CD4-positive, alpha-beta T cell treated with Interleukin-12 subunit alpha and Interleukin-12 subunit beta, for 1 hour (primary cell): ENCODE measurements at places on chromosomes 5 and 9.

- no peak for DNase-seq
Measured at GRCh38 chr5:168848569-168848968, 269.4 kb upstream of the PANK3 start.

GRCh38 chr5:1750469-1750868 lies 49.2 kb downstream of the MRPL36 start:
- DNase-seq, result no peak

DNA sequence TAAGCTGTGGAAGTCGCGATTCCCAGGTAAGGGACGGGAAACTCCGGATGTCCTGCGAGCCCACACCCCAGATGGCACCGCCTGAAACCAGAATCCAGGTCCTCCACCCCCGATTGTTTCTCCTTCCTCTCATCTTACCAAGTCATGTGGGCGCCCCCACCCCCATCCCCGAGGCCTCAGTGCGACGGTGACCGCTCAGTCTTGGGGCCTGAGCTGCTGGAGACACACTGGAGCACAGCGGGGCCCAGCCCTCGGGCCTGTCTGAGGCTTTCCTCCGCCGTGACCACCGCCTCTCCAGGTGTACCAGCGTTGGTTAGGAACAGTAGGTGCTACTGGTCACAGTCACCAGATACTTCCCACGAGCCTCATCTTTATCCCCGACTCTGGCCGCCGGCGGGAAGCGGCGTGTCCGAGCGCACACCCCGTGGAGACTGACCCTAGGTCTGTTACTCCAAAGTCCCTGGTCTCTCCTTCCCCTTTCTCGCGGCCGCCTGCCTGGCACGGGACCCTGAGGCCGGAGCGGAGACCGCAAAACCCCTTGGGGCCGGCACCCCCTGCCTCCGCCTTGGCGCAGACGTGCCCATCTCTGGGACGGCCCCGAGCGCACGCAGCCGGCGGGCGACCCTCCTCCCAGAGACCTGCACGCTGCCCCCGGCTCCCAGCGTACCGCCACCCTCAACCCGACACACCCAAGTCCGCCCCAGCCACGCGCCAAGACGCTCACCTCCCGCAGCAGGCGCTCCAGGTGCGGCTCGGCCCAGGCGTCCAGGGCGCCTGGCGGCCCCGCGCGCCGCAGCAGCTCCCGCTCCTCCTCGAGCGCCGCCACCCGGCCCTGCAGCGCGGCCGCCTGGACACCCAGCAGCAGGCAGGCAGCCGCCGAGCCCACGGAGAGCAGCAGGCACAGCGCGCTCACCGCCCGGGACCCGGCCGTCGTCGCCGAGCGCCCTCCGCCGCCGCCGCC lies 733 bp downstream of the COL23A1 start:
- no peak for DNase-seq

DNA sequence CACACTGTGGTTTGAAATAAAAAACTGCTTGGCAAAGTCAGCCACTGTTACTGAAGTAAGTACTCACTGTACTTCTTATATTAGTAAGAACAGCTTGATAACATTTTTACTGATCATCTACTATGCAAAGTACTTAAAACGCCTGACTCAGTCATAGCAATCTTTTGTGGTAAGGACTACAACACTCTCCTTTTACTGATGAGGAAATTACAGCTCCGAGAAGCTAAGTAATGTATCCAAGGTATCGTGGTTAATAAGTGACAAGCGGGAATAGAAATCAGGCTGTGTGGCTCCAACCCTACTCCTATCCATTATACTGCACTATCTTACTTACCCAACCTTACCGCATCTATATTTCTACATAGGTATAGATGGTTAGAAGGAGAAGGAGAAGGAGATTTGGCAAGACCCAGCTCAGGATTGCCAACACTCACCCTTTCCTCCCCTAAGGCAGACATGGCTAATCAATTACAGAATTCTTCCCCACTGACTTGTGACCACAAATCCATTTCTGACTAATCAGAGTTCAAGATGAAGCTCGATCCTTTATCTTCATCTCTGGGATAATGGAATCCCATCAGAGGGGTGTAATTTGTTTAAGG lies 281.4 kb downstream of the SPOCK1 start:
- no peak for DNase-seq

DNA sequence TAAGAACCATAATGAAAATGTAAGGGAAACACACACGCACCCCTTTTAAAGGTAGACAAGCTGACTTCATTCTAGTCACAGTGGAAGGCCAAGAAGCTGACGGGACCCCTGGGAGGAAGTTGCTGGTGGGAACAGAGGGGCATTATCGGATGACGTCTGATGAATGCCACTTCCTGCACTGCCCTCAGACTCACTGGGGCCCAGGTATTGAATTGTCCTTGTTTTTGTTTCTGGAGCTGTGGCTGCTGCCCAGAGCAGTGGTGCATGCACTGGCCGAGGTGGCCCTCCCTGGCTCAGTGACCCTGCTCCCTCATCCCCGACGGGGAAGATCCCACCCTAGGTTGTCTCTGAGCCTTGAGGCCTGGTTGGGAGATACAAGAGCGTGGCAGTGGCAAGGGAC lies 15.3 kb upstream of the RPL26L1 start:
- DNase-seq, result no peak

DNA sequence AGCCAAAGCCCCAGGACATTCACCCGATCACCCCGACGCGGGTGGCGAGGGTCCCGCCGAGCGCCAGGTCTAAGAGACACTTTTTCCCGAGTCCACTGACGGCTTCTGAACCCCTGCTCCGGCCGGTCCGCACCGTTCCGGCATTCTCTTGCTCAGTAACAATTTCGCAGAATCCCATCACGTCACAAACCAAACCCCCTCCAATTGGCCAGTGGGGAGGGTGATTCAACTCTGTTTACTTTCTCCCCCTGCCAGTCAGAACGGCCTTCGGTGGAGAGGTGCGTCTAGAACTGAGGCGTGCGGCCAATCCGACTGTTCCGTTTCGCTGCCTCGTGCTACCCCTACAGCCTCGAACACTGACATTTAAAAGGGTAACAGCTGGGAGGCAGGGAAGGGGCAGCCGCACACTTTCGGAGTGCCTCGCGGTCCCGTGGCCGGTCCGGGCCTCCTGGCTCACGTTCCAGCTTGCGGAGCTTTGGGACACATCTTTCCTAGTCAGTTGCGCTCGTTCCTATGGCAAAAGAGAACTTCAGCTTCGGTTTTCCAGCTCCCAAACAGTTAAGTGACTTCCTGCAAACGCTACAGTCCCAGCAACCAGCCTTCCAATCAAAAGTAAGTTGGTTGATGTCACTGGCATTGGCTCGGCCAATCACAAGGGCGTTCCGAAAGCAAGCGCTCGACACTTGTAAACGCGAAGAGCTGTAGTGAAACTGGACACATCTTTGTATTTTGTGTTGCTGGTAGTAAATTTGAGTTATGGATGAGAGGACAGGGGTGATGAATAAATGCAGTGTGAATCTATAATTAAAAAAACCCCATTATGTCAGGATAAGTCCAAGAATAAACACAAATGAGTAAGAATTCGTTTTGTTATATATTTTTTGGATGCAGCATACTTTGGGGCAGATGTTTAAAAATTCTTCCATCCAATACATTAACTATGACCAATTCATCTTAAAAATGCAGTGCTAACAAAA lies at the start of gene KLF9:
Gene KLF9, minus strand, starts transcription at position 859 of the 977 bp plus-strand sequence. CDS start 1,294 bp downstream, outside the sequence.
- peak; percentile 94 for DNase-seq

GRCh38 chr5:76590027-76590426 lies 33.2 kb downstream of the F2RL2 start:
- DNase-seq, result no peak

DNA sequence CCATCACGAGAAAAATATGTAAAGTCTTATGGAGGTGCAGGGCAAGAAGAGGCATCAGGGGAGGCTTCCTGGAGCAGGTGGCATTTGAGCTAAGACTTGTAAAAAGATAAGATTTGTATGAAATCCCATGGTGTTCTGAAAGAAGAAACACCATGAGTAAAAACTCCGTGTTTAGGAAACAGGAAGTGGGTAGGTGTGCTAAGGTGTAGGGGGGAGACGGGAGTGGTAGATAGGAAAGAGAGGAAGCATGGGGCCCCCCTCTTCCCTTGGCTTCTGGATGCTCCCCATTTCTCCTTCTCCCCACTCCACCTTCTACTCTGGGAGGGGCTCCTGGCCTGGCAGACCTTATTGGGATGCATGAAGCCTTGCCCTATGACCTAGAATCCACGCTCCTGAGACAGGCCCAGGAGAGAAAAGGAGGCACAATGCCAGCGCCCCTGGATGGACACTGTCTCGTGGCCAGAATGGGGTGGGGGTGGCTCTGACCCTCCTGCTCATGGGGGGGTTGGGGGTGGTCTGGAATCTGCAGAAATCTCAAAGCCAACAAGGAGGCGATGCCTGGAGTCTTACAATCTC lies 103.6 kb downstream of the GTF3C4 start:
- DNase-seq, result no peak

- no peak for DNase-seq
Measured at GRCh38 chr9:83675466-83675865, 32.3 kb downstream of the UBQLN1 start.

DNA sequence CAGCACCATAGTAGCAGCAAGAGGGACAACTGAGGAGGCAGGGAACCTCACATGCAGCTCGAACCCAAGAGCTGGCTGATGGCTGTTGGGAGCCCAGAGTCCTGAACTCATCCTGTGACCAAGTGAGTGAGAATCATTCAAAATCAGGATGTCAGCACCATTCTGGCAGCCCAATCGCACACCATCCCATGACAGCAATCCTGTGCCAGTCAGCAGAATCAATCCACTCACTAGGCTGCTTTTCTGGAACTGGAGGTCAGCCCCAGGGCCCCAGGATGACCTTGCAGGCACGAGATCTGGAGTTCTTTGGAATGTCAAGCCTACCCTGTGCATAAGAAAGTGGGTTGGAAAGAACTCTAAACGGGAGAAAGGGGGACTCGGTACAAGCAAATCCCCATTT lies 67.8 kb upstream of the TAF11L2 start:
- no peak for DNase-seq

DNA sequence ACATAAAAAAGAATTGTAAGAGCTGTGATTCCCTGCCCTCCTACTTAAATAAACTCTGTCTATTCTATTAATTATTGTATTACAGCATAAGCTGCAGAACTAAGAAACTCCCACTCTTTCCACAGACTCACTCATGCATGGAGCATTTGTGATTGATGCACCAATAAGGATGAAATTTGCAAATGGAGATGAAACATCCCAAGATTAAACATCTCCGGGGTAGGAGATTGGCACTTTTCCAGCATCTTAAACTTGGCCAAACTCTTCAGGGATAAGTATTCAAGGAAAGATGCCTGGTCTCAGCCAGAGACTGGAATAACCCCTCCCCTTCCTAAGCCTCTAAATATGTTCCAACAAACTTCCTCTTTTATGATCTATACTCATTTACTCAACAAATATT lies 472.0 kb downstream of the ACTL7B start:
- DNase-seq, result no peak

DNA sequence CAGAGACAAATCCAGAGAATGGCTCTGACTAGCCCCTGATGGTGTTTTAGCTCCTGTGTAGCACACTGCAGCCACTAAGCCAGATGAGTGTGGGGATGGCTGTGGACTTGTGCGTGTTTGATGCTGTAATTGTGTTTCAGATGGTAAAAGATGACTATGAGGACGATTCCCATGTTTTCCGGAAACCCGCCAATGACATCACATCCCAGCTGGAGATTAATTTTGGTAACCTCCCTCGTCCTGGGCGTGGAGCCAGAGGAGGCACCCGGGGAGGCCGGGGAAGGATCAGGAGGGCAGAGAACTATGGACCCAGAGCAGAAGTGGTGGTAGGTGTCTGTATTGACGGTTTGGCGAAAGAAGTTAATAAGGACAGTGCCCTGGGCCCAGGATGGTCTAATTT lies 38.0 kb downstream of the HABP4 start:
- DNase-seq, result no peak

GRCh38 chr9:123335193-123335985 lies 20.6 kb upstream of the CRB2 start:
- DNase-seq, result no peak

GRCh38 chr5:90519081-90519480 lies 10.3 kb downstream of the LYSMD3 start:
- no peak for DNase-seq

DNA sequence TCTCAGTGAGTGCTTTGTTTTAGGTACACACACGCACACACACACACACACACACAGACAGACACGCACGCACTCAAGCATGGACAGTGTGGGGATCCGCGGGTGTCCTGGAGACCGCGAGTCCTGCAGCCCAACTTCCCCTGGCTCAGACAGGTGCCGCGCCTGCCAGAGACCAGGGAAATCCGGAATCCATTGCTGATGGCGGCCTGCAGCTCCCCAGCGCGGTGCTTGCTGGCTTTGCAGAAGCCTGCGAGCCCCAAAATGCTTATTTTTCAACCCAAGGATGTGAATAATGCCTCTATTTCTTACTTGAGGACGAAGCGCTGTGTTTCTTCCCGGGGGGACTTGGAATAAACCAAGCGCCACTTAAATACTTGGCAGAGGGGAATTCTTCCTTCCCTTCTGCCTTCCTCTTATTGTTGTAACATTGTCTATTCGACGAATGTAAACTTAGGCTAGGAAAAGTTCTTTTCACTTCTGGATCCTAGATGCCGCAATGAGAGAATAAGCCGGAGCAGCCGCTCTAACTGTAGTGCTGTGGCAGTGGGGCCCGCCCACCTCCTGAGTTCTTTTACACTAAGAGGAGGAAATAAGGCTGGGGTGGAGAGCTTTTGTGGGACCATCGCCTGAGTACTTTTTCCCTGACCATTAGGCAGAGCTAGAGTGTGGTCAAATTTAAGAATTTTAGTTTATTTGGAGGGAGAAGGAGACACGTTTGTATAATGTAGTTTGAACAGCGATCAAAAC lies 802 bp downstream of the ITGA2 start:
- no peak for DNase-seq

DNA sequence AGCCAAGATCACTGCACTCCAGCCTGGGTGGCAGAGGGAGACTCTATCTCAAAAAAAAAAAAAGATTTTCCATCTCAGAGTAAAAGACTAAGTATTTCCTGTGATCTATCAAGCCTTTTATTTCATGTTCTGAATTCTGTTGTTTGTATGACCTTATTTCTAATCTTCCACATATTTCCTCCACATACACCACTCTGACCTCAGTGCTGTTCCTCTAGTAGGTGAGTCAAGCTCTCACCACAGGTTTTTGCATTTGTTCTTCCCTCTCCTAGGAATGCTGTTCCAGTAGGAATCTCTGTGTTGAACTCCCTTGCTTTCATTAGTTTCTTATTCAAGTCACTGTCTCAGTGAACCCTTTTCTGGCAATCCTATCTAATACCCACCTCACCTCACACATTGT lies 68.1 kb downstream of the INVS start:
- DNase-seq, result no peak

DNA sequence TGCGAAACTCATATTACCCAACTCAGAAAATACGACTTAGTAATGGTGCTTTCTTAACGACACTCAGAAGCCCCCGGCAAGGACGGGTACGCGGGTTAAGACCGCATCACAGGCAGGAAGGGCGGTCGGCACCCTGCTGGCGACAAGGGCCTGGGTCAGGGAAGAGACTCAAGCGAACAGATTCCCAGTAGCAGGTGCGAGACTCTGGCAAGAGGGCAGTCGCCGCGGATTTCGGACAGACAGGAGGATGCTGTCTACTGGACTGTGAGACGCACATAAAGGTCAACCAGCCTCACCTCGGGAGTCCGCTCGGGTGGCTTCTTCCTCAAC lies 398 bp downstream of the RAPGEF6 start:
- peak; percentile 76 for DNase-seq
